ENCODE measurements at places on chromosomes 1 and 21.

DNA sequence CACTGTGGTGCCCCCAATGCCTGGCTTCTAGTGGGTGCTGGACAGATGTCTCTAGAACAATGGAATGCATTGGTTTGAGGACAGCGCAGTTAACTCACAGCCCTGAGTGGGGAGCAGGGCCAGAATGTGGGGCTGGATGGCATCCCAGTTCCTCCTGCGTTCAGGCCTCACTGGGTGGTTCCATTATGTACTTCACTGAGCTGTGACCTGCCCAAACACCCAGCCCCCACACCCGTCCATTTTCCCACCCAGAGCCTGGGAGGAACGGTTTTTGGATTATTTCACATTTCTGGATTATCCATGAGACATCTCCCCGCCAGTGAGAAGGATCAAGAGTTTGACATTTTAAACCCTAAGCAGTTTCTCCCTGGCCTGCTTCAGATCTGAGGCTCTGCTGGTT is 55.3 kb upstream of the WASF2 start:
- no peak for DNase-seq

- no peak for DNase-seq
These were observed 180.8 kb downstream of the ASTN1 start for GRCh38 chr1:176983731-176984130.

- no peak for DNase-seq
These were observed 5.9 kb upstream of the ATP1A2 start for GRCh38 chr1:160109686-160110085.

DNA sequence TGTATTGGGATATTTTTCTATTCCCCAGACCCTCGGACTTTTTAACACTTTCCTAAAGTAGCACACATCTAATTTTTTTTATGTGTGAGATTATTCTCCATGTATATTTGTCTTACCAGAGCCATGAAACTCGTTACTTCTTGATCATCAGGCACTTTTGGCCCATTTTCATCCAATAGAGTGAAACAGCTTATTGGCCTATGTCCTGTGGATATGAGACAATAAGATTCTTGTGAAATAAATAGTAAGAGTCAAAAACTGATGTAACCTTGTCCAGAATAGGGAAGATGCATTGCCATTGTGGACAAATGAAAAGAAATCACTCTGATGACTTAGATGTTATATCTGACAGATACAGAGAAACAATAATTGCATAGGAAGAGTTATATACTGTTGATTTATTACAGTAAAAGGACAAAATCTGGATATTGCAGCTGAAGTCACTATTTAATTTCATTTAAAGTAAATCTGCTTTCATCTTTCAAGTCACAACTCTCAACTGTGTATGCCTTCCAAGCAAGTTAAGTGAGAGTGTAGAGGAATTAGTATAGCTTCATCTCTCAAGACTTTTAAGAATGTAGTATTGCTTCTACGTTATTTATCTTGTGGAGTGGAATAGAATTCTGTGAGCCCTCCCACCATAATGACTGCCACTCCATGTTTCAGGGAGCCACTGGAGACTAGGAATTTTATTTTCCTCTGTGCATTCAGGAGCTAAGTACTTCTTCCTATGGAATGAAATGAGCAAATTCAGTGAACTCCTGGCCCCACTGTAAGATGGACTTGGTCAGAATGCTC is 86.9 kb downstream of the ADAMTS1 start:
- no peak for DNase-seq

GRCh38 chr1:25082995-25083394 is 149.3 kb downstream of the SYF2 start:
- DNase-seq, result no peak

DNA sequence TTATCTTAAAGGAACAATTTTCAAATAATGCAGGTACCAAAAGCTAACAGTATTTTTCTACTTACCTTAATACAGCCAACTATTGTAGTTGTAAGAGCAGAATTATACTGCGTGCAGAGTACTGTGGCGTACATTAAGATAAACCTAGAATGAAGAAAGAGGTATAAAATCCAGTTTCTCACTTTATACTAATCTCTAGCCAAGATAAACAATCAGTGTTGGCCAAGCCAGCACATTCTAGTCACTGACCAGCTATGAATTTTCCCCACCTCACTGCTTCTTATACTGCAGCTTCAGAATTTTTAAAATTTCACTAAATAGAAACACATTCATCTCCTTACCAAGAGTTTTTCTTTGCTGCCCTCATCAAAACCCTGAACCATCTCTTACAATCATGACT is 33.6 kb downstream of the SLC35D1 start:
- no peak for DNase-seq

- no peak for DNase-seq
These were observed 637 bp downstream of the NHLH1 start for GRCh38 chr1:160367516-160367900.

- no peak for DNase-seq
These were observed 70.2 kb downstream of the BACH1 start for GRCh38 chr21:29368906-29369305.

DNA sequence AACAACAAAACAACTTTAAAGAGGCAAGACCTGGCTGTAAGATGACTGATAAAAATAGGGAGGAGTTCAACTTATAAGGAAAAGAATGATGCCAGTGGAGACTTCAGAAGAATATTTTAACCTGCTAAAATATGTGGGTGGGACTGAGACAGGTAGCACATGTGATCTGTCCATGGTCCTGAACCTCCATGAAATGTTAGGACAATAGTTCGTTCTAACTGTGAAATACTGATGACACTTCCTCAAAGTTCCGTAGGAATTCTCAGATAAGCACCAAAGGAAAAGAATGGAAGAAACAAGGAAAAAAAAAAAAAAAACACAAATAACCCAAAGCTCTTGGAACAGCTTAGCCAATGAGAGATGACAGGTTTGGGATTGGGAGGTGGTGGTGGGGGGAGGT is 44.7 kb downstream of the CDC42BPA start:
- no peak for DNase-seq

DNA sequence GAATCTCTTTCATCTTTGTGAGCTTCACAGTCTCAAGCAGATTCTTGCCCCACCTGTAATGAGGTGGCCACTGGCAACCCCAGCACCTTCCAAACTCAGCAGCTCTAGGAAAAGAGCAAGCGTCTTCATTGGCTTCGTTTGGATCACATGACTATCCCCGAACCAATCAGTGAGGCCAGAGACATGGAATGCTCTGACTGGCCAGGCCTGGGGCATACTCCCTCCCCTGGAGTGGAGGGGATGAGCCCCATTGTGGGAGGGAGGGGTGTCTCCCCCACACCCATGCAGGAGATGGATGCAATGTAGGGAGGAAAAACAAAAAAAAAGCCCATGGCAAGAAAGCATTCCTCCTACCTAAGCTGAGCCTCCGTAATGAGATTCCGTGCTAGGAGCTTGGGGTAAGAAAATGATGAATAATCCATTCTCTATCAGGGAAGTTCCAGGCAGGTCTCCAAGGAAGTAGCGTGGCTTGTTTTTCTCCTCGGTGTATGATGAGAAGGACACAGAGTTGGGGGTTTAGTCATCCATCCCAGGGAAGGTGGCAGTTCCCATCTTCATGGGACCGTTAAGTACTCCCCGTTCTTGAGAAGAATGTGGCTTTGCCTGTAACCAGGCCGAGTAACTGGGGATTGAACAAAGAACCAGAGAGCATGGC is 32.7 kb downstream of the FHAD1 start:
- no peak for DNase-seq

DNA sequence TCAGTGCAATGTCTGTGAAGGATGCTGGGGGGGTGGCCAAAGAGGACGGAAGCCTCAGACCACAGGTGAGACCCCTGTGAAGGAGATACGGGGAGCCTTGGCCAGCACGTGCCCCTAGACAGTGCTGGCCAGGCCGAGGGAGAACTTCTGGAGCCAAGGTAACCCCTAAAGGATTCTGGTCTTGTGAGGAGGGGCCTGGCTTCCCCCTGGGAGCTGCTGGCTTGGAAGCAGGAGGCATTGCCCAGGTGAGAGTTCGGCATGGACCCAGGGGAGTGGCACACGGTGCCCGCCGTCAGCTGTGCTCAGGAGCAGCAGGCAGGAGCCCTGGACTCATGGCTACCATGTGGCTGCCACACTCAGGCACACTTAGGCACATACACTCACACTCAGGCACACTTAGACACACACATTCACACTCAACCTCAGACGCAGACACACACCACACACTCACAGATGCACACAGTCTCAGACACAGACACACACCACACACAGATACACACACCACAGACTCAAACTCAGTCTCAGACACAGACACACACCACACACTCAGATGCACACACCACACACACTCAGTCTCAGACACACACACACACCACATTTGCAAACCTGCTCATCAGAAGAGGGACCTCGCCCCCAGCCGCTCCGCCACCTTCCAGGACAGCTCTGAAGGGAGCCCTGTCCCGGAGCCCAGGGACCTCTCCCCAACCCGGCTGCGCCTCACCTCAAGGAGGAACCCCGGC is 1.1 kb upstream of the COL6A2 start:
- no peak for DNase-seq

GRCh38 chr1:8312235-8313218 is 5.4 kb upstream of the SLC45A1 start:
- no peak for DNase-seq

DNA sequence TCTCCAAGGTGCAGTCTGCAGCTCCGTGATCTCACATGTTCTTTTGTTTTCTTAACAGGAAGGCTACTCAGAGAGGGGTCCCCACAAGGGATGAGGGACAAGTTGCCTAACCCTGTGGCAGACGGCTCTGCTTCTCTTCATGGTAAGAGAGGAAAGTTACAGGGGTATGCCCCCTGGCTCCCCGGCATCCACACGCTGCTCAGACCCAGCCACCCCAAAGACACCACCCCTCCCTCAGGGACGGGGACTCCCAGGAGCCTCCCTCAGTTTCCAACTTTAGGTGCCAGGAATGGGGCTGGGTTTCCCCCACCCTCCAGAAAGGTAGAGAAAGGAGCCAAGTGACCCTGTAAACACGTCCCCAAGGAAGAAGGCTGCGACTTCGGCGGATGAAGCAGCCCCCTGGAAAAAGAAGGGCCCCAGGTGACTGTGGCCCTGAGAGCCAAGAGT is 19.7 kb downstream of the OPTC start:
- DNase-seq, result no peak

GRCh38 chr1:6131561-6131960 is 48.6 kb downstream of the CHD5 start:
- DNase-seq, result no peak

DNA sequence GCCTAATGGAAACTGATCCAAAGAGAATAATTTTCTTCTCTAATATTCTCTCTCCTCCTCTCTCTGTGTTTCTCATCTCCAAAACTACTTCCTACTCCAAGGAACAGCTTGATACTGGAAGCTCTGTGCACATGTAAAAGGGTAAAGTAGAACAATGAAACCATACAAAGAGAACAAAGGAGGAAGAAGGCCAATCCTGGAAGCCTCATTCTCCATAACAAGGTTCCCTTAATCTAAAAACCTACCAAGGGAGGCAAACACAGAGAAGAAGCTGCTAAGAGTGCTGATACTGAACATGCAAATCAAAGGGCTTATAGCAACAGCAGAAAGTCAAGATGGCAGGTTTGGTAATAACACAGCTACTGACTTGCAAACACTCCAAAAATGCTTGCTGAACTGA is 44.4 kb downstream of the SIPA1L2 start:
- no peak for DNase-seq

DNA sequence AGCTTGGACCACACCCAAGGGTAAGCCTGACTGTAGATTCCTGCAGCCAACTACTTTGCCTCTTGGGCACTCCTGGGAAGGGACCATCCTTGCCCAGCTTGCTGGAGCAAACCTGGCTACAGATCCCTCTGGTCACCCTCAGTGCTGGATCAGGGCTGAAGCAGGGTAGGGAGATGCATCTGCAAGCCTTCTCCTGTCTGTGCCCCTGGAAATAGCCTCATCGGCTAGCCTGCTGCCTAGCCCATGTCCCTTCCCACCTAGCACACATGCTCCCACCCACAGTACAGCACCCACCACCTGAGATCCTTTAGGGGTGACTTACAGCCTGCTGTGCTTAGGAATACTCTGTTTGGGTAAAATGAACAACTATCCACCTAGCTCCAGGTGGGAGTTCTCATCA is 177.3 kb upstream of the HMGB4 start:
- DNase-seq, result no peak

DNA sequence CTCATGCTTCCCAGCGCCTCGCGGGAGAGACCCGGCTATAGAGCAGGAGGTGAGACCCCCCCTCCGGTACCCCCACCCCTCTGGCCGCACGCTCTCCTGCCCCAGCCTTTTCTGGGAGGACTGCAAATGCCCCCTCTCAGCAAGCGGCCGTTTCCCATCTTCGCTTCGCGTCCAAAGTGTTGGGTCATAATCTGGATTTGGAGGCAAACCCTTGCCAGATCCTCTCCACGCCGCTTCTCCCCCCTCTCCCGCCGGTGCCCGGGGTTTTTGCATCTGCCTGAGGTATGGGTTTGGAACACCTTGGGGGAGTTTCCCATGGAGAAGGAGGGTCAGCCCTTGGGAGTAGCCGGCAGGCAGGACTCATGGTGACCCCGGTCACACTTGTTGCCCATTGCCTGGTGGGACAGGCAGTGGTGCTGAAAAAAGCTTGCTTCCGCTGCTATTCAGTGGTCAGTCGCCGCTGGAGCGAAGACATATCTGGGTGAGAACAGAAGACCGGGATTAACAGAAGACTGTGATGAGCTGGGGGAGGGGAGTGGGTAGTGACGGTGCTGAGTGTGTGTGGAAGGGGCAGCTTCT is 935 bp downstream of the KCNK2 start:
- no peak for DNase-seq

GRCh38 chr1:87707411-87707810 is 378.7 kb downstream of the LMO4 start:
- DNase-seq, result no peak

DNA sequence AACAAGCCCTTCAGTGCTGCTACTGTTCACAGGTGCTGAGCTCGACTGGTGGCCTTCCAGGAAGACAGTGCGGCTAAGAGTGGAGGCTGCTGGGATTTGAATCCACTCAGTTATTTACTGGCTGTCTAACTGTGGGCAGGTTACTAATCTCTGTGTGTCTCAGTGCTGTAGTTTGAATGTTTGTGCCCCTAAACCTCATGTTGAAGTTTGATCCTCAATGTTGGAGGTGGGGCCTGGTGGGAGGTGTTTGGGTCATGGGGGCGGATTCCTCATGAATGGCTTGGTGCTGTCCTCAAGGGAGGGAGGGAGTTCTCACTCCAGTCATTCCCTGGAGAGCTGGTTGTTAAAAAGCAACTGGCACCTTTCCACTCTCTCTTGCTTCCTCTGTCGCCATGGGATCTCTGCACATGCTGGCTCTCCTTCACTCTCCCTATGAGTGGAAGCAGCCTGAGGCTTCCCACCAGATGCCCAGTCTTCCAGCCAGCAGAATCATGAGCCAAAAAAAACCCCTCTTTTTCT is 334.8 kb downstream of the RPS6KC1 start:
- no peak for DNase-seq

- DNase-seq, result no peak
These were observed 117.7 kb downstream of the LACTBL1 start for GRCh38 chr1:22854688-22855565.

DNA sequence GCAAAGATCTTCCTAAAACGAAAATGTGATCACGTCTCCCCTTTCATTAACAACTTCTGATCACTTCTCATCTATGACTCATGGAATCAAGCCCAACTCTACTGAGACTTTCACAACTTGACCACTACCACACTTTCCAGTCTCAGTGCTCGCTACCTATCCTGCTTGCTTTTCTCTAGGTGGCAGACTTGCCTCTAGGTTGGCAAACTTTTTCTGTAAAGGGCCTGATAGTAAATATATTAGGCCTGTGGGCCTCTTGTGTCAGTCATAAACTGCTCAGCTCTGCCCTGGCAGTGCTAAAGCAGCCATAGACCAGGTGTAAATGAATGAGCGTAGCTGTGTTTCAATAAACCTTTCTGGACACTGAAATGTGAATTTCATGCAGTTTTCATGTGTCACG is 21.5 kb upstream of the HMGB4 start:
- no peak for DNase-seq

GRCh38 chr1:180961622-180962021 is 48.9 kb downstream of the KIAA1614 start:
- DNase-seq, result no peak
